CD4-positive, alpha-beta T cell (primary cell): ENCODE measurements at places on chromosomes 6 and 20. TPM values are rescaled to one million over a fixed set of nuclear protein-coding genes. Genes with fewer than 3 reads are reported as not detected.

Gene FAM209B
- total RNA-seq = 3.9 TPM

Gene PRRC2A
- total RNA-seq = 206 TPM

Gene OLIG3
- not detected for total RNA-seq

Gene LHFPL5
- not detected for total RNA-seq

Gene C20orf141
- total RNA-seq = not detected

Gene CAPN11
- total RNA-seq = 1.3 TPM

Gene HNF4A
- total RNA-seq = not detected

Gene CD24
- not detected for total RNA-seq

Gene SLC23A2
- total RNA-seq = 22.8 TPM

Gene LRRC1
- total RNA-seq = 0.78 TPM

Gene SNX21
- total RNA-seq = 0.36 TPM

Gene CST5
- total RNA-seq = not detected

Gene BPIFB2
- total RNA-seq = not detected

Gene RBBP8NL
- total RNA-seq = not detected

Gene SNTA1
- 5.0 TPM for total RNA-seq

Gene C6orf58
- total RNA-seq = not detected

Gene ABHD16B
- not detected for total RNA-seq

Gene ZSWIM1
- 10.7 TPM for total RNA-seq

Gene COL19A1
- not detected for total RNA-seq

Gene HMGCLL1
- total RNA-seq = not detected

Gene COL9A3
- not detected for total RNA-seq

Gene ZNF341
- 2.1 TPM for total RNA-seq

Gene EPB41L1
- 0.25 TPM for total RNA-seq

Gene BTN1A1
- total RNA-seq = not detected

Gene TCP11
- total RNA-seq = not detected

Gene CRYBG1
- 59.4 TPM for total RNA-seq

Gene ULBP2
- 1.8 TPM for total RNA-seq

Gene C6orf163
- total RNA-seq = 0.93 TPM

Gene CCN5
- not detected for total RNA-seq

Gene MYL9
- not detected for total RNA-seq

Gene SLC24A3
- total RNA-seq = not detected

Gene MYCT1
- not detected for total RNA-seq

Gene GLP1R
- total RNA-seq = not detected

Gene LAMA2
- total RNA-seq = 0.06 TPM

Gene HUS1B
- total RNA-seq = 2.2 TPM

Gene SASH1
- 0.75 TPM for total RNA-seq

Gene NRSN1
- not detected for total RNA-seq

Gene RIMS4
- total RNA-seq = not detected

Gene RBPJL
- total RNA-seq = not detected

Gene CST4
- not detected for total RNA-seq

Gene DNAAF9
- total RNA-seq = 3.0 TPM

Gene SEMG1
- not detected for total RNA-seq

Gene DAAM2
- total RNA-seq = not detected

Gene SLC35B2
- 7.0 TPM for total RNA-seq

Gene HLA-DRB5
- 12.6 TPM for total RNA-seq

Gene ESR1
- total RNA-seq = 2.6 TPM

Gene DEFB119
- total RNA-seq = not detected

Gene TFAP2D
- not detected for total RNA-seq

Gene MOCS3
- 2.7 TPM for total RNA-seq

Gene CYP24A1
- total RNA-seq = 0.56 TPM
